ENCODE measurements at places on chromosomes 5 and 9.

- DNase-seq, result no peak
These were observed 14.5 kb downstream of the GRHPR start for GRCh38 chr9:37437010-37437409.

DNA sequence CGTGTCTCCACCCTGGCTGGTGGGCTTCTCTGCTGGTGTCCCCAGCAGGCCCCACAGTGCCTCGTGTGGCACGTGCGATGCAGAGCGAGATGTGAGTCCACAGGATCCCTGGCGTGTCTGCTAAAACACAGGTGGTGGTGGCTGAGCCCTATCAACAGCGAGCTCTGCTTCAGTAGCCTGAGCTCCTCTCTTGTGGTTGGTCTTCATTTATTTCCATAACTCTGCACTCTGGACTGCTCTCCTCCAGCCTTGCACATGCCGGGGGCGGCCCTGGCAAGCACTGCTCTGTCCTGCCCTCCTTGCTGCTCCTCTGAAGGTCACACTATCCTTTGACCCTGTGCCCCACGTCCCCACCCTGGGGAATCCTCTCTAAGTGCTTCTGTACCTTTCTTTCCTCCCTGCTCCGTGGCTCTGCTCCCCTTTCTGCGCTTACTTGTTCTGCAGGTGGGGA is 59.2 kb downstream of the NSUN2 start:
- DNase-seq, result peak; percentile 34

DNA sequence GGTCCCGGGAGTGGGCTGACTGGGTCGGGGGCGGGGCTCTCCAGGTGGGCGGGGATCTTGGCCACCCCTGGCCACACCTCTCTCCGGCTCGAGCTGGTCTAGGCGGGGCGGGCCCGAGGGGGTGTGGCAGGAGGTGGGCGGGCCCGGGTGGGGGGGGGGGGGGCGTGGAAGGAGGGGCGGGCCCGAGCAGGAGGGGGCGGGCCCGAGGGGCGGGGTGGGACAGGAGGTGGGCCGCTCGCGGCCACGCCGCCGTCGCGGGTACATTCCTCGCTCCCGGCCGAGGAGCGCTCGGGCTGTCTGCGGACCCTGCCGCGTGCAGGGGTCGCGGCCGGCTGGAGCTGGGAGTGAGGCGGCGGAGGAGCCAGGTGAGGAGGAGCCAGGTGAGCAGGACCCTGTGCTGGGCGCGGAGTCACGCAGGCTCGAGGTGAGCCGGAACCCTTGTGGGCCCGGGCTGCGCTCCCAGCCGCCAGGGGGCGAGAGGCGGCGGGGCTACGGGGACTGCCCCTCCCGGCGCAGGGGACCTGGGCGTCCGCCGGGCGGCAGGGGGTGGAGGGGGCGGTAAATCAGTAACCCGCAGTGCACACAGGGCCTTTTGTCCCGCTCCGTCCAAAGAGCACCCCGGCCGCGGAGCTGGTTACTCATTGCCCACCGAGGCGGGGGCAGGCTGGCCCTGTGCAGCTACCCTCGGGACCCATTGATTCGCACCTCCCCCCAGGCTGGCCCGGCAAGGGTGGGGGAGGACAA is at the start of gene FGFR4:
Gene FGFR4 (plus strand): TSS at position 262 of the 744 bp plus-strand sequence. CDS start 2,688 bp downstream, outside the sequence.
- DNase-seq, result no peak

DNA sequence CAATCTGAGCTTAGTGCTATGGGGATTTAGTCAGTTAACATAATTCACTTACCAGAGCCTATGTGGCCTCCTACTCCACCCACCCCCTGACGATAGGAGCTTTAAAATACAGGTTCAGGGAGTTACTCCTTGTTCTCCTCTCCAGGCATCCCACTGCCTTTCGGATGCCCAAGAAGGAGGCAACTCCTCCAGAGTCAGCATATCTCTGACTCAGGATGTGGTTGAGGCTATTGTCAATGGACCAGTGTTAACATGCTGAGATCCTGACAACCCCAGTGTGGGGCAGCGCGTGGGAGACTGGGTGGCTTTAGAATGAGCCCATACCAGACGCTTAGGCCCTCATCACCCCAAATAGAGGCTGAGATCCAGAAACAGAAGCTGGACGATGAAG is 27.4 kb downstream of the BICD2 start:
- no peak for DNase-seq

GRCh38 chr9:136584934-136585333 is 39.1 kb upstream of the NOTCH1 start:
- DNase-seq, result no peak

DNA sequence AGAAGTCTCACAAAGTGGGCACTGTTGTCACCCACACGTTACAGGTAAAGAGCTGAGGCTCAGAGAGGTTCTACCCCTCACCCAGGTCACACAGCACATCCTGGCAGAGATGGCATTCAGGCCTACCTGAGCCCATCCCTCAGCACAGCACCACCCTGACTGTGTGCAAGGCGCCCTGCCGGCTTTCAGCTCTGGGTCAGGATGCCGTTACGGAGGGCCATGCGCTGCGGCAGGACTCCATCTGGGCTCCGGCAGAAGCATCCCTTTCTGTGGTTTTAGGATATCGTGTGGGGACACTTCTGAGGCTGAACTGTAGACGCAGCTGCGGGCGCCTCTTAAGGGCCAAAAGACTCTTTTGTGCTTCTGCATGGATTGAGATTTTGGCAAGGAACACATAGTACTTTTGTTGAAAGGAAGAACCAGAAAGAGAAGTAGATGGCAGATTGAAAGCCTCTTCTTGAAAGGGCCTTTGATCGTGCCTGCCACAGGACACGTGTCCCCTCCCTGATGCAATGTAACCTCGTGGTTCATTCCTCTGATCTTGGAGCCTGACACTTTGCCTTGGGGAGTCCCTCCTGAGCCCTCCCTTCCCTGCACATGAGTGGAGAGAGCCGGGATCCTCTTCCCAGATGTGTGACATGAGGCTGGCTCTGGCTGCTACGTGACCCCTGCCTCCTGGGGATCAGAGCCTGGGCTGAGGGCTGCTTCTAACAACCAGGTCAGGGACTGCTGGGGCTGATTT is 31.3 kb downstream of the USP20 start:
- DNase-seq, result no peak

DNA sequence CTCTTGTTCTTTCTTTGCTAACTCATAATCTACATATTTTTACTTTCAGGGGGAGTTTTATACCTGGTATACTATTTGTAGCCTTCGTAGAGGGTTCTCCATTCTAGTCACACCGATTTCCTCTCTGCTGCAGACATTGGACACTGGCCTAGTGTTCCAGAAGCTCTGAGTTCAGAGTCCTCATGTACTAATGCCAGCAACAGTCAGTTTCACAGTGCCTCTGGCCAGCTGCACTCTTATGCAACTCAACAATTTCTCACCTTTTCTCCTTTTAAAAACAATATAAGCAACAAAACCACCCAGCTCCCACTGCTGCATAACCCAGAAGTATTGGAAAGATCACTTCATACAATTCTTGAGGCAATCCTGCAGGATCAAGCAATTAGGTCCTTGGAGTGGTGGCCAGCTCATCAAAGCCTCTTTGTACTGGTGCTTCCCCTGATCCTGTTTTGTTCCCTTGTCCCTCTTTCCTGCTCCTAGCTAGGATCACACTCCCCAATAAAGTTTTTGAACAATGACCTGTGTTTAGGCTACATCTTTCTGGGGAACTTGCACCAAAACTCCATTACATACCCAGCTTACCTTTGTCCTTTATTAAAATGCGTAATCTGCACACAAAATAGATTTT is 98.1 kb upstream of the TUT7 start:
- DNase-seq, result no peak

DNA sequence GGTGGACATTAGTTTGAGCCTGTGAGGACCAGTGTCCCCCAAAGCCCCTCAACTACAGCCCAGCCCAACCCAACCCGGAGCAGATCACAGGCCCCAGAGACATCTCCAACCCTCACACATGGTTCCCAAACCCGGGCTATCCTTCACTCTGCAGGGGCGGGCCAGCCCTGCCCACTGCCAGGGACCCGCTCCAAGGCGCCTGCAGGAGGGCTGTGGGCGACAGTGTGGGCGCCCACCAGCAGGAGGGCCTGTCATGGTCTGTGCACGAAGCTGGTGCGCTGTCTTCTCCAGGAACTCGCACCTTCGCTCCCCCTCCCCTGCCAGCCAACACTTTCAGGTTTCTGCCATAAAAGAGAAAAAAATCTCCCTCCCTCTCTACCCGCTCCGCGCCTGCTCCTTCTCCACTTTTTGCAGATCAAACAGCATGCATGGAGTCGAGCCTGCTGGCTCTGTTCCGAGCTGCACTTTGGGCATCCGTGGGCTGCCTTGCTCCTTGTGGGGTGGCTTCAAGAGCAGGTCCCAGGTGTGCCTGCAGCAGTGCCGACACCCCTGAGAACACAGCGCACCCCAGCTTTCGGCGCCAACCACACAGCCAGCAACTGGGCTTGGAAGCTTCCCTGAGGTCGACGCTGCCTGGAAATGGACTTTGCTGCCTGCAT is 133.7 kb upstream of the PPP1R26 start:
- DNase-seq, result no peak

- DNase-seq, result no peak
These were observed 200.6 kb downstream of the ARL15 start for GRCh38 chr5:54109626-54110330.

- DNase-seq, result no peak
These were observed 16.8 kb downstream of the ACSL6 start for GRCh38 chr5:131994533-131995226.

- DNase-seq, result no peak
These were observed 214.8 kb downstream of the AOPEP start for GRCh38 chr9:94941211-94941875.

DNA sequence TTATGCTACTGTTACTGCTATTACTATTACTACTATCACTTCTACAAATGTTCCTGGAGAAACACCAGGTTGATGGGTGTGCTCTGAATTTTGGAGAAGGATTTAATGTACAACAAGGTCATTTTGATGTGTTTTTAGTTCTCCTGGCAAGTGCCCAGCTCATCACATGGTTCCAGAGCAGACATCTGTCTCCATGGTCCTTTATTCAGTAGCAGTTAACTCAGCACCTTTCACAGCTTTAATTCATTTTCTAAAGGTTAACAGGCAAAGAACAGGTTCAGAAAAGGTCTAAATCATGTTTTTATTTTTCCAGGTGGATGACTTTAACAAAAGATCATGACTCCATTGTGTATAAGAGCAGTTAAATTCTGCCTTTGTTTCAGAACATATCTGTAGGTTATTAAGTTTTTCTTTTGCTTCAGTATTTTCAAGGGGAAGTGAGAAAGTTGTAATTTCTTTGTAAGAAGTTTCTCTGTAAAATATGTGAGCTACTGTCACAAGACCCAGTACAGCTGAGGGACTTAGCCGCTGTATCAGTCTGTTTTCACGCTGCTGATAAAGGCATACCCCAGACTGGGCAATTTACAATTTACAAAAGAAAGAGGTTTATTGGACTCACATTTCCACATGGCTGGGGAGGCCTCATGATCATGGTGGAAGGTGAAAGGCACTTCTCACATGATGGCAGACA is 41.9 kb downstream of the MTRR start:
- no peak for DNase-seq

- no peak for DNase-seq
These were observed 2.2 kb upstream of the ALDH1A1 start for GRCh38 chr9:72955126-72955455.

DNA sequence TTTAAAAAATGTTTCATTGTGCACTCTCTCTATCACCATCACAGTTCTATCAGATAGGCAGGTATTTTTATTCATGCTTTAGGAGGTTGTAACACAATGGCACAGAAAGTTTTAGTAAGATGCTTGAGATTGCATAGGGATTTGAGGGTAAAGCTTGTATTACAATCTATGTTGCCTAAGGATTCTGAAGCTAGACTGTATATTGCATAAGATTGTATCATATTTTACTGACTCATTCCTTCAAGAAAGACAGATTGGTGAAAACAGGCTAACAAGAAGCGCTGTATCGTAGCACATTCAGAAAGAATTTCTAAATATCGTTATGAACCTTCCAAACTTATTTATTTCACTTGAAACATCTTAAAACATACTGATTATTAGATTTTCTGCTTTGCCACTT is 577.7 kb downstream of the EBF1 start:
- DNase-seq, result no peak

DNA sequence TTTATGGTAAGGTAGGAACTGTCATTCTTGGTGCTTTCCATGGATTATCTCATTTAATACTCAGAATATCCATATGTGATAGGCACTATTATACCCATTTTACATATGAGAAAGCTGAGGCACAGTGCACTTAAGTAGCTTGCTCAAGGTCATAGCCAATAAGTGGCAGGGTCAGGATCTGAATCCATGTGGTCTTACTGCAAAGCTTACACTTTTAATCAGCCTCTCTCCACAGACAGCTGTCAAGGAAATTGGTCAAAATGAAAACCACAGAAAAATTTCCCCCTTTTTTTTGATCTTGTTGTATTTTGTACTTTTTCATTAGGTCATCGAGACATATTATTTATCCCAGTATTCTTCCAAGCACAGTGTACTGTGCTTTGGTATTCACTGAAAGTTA is 78.5 kb downstream of the ERCC6L2 start:
- DNase-seq, result no peak

GRCh38 chr5:81786496-81786895 is 35.6 kb upstream of the SSBP2 start:
- DNase-seq, result no peak

- peak; percentile 40 for DNase-seq
These were observed 31.8 kb upstream of the CKS2 start for GRCh38 chr9:89278997-89279739.

GRCh38 chr5:79653843-79654242 is 35.8 kb upstream of the CMYA5 start:
- no peak for DNase-seq

GRCh38 chr5:34436761-34437501 is 219.2 kb upstream of the RAI14 start:
- no peak for DNase-seq

GRCh38 chr5:175415303-175415702 is 28.7 kb downstream of the DRD1 start:
- DNase-seq, result no peak

GRCh38 chr9:135813671-135814290 is 93.6 kb downstream of the CAMSAP1 start:
- DNase-seq, result no peak

DNA sequence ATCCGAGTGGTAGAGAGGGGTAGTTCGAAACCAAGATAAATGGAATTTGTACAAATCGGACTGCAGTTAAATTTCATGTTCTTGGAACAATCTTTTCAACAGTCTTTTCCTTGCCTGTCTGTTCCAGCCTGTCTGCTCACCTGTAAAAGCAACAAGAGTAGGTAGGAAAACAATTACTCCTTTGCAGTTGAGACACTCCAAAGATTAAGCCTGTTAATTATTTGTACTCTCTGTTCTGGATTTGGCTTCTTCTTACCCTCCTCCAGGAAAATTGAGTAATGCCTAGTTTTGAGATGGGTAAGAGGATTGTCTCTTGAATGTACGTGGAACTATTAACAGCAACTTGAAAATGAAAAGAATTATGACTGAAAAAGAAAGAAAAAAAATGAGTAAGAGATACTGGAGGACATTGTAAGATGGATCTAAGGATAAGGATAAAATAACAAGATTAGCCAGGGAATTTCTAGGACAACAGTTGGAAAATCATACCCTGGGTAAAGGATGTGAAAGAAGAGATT is 24.3 kb downstream of the SPAAR start:
- no peak for DNase-seq

All from SHP77 treated with DMSO at 0.1 percent for 48 hours (cell line).